ENCODE measurements at places on chromosomes 2 and 18. TPM values are rescaled to one million over a fixed set of nuclear protein-coding genes. Genes with fewer than 3 reads are reported as not detected.

Gene SEC11C
- 16.9 TPM for total RNA-seq

Gene NLRC4
- 1.6 TPM for total RNA-seq

Gene HAAO
- 32.6 TPM for total RNA-seq

Gene GAD1
- total RNA-seq: 2.0 TPM

Gene CXCR1
- total RNA-seq: 1.4 TPM
